ENCODE measurements at places on chromosomes 7 and 10.

DNA sequence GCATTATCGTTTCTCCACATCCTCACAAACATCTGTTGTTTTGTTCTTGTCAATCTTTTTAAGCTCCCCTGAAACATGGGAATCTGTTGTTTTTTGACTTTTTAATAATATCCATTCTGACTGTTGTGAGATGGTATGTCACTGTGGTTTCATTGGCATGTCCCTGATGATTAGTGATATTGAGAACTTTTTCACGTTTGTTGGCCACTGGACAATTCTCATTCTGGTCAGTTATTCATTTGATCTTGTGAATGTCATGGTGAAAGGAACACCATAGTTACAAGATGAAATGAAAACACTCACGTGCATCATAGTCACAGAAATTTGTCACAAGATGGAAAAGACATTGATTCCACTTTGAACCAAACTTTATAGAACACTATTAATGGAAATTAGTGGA lies 20.5 kb upstream of the SGCE start:
- DNase-seq: no peak

GRCh38 chr10:73218431-73219191 lies 28.4 kb downstream of the DNAJC9 start:
- DNase-seq: no peak

- DNase-seq: no peak
These were observed 34.7 kb downstream of the A1CF start for GRCh38 chr10:50850578-50851230.

DNA sequence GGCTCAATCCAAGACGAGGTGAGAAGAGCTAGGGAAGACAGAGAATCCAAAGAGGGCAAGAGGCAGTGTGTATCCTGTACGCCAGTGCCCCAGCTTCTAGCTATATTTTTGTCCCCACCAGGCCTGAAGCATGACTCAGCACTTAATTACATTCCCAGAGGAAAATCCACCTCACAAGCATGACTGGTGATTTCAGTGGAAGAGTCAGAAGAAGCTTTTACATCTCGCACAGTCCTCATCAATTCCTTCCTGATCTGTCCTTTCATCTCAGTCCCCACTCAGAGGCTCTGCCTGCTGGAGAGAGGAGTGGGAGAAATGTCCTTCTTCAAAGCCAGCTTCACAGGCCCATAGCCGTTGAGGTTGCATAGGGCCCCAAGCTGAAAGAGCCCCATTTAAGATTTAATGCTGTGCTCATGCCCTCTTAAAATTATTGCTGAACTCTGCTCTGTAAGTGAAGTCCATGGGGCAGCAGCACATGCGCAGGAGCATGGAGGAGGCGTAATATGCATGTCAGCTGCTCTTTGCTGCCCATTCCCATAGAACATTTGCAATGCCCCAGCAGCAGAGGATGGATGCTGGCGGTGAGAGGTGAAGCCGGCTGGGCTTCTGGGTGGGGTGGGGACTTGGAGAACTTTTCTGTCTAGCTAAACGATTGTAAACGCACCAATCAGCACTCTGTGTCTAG lies 39.0 kb upstream of the AOAH start:
- no peak for DNase-seq

DNA sequence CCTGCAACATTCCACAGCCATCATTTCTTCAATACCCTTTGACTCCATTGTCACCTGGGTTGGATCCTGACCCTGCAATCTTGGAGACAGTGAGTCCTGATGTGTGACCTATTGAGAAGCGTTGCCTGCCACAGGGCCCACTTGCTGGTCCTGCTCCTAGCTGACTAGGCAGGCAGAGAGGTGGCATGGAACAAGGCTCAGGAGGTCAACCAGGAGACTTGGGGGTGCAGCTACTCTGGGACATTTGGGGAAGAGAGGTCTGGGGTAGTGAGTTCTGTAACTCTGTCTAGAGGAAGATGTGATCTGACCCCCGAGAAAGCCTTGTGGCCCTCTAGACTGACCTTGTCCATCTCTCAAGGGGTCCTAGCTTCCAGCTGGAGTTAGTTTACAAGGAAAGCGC lies 1.8 kb downstream of the ZMIZ2 start:
- DNase-seq: no peak

DNA sequence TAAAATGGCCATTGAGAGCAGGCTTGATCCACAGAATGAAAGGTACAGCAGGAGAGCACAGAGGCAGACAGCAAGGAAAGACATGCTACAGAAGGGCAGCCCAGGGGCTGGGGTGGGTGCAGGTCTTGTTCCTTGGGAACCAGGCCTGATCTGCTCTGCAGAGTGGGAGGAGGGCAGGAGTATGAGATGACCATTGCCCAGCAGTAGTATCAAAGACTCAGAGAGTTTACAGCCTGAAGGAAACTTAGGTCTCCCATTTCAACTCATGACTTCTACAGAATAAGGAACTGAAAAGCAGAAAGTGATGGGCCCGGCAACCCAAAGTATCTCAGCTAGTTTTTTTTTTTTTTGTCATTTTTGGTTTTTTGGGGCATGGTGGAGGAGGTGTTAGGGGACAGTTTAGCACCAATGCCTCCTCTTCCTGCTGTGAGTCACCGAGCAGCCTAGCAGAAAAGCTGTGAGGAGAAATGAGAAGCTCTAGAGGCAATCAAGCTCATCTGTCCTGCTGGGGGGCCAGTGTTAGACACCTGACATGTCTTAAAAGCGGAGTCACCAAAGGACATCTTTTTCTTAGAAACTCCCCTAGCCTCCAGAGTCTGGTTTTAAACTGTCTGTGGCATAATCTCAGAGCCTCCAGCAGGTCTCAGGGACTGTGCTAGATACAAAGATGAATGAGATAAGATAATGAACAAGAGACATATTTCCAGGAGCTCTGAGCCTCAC lies 34.3 kb upstream of the HERPUD2 start:
- no peak for DNase-seq

DNA sequence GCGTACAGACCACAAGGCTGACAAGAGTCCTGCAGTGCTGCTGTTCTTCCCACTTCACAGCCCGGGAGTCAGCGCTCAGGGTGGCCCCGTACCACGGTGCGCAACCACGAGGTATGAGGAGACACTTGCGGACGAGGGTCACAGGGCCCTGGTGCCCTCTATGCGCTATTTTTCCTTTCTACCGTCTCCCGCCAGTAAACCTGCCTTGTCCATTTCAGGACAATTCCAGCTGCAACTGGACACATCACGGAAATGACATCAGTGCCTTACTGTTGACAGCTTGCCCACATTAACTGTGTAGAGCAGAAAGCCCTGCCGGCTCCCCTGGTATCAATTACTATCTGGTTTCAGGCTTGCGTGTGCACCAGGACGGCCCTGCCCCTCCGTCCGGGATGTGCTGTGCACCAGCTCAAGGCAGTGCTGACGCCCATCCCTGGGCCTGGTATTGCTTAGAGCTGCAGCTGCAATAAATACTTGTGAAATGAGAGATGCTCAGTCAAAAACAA lies 65.1 kb downstream of the ZRANB1 start:
- DNase-seq: no peak

- DNase-seq: peak; percentile 48
These were observed 38.5 kb downstream of the MLLT10 start for GRCh38 chr10:21572578-21572977.

DNA sequence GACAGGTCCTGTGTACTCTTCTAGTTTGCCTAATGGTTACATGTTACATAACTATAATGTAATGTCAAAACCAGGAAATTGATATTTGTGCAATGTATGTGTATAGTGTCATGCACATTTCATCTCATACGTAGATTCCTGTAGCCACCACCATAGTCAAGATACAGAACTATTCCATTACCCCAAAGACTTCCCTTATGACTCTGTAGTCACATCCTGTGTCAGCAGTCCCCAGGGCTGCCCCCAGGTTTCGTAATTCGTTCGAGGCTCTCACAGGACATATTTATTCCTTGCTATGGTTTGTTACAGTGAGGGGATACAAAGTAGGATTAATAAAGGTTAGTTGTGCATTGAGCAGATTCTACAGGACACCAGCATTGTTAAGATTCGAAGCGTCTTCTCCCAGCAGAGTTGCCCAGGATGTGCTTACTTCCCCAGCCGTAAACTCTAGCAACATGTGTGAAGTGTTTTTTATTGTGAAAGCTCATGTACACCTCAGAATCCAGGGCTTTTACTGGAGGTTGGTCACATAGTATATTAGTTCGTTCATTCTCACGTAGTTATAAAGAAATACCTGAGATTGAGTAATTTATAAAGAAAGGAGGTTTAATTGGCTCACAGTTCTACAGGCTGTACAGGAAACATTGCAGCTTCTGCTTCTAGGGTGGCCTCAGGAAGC lies 18.6 kb downstream of the RABGEF1 start:
- DNase-seq: no peak

GRCh38 chr10:61157182-61157581 lies 213.2 kb upstream of the RHOBTB1 start:
- no peak for DNase-seq

- no peak for DNase-seq
These were observed 151.5 kb upstream of the TARP start for GRCh38 chr7:38424750-38425463.

DNA sequence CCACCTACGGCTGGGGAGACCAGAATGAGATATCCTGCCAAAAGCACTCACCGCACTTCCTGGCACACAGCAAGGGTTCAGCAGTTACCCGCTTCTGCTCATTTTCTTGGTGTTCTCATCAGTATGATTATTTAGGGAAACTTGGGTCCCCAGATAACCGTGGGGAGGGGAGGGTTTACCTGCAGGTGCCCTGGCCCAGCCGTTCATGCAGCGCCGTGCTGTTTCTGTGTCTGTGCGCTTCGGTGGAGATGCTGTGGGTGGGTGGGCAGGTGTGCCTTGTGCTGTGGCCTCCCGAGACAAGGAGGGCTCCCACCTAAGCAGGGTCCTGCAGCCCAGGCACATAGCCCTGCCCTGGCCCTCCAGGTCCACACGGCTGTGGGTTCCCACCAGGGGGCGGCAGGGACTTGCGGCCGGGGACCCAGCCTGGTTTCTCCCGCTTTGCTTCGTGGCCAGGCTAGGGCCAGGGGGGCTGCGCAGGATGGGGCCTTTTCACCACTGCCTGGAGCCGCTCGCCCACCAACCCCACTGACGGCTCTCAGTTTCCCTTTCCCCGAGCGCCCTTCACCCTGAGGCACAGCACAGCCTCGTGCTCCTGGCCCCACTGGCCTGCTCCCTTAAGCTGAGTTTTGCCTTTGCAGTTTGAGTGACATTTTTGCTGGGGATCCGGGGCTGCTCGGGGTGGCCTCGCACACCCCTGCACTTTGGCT lies 78.5 kb downstream of the LHPP start:
- peak; percentile 79 for DNase-seq

- no peak for DNase-seq
These were observed 320.9 kb upstream of the NPSR1 start for GRCh38 chr7:34337163-34337562.

DNA sequence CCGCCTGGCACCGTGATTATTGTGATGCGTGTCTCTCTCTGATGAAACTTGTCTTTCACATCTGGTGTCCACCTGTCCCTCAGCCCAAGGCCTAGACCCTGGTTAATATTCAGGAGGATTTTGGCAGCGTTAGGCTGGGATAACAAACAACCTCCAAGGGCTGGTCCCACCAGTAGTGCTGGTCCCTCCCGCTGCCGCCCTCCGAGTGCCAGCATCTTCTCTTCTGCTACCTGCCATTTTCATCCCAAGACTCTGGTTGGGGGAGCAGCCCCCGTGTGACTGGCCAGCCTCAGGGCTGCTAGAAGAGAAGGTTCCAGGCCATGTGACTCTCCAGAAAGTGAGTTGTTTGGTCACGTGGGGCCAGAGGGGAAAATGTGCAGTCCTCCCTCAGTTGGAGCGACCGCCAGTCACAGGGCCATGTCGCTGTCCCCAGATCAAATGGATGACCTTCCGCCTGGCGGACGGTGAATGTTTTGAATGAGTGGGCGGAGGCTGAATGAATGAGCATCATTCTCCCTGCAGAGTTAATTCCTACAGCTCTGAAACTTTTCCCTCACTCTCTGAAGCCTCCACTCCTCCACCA lies 479.9 kb upstream of the FOXK1 start:
- no peak for DNase-seq

DNA sequence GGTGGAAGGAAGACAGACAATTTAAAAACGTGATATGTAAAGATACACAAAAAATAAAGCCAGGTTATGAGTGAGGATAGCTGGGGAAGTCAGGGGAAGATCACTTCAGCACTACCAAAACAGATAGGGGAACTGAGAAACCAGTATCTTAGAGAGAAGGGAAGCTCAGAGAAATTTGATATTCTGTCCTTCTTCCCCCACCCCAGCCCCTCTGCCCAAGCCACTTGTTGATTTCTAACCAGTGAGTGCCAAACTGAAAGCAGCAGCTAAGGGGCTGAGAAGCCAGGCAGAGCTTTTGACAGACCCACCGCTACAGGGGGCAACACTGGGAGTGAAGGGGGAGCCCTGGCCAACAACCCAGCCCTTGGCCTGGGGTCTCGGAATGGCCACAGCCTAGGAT lies 9.1 kb upstream of the SLC29A3 start:
- no peak for DNase-seq

GRCh38 chr7:144408121-144408520 lies 4.6 kb upstream of the NOBOX start:
- DNase-seq: no peak

DNA sequence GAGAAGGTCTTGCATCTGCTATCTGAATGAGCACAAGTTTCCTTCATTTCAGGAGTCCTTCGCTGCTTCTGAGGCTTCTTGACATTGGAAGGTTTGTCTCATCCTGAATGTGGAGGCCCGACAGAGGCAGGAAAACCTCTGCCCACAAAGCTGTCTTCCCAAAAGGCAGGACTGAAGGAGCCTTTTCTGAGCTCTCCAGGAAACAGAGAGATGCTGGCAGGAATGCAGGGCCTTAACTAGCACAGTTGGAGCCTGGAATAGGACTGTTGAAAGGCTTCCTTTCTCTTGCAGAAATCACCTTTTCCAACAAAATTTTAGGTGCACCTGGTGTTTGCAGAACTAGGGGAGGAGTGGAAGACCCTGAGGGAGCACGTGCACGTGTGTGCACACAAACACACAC lies 637.4 kb upstream of the MKI67 start:
- no peak for DNase-seq

DNA sequence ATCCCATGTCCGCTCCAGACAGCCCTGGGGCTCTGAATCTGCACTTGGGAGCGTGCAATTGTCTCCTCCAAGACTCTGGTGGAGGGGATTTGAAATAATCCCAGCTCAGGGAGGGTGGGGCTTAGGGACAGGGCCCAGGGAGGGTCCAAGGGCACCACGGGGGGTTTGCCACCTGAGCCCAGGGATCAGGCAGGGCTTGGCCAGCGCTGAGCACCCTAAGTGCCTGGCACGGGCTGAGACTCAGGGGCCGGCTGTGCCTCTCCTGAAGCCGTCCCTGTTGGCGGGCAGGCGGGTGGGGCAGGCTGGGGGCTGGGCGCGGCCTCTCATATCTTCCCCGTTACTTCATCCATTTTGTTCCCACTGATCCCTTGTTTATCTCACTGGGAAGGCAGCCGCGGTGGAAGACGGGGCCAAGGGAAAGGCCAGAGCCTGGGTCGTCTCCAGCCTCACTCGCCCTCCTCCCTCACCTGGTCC lies 41.8 kb upstream of the ELN start:
- peak; percentile 78 for DNase-seq

Measured in left cardiac atrium (tissue), 4 donors.